ENCODE measurements at places on chromosomes 7 and 10.

DNA sequence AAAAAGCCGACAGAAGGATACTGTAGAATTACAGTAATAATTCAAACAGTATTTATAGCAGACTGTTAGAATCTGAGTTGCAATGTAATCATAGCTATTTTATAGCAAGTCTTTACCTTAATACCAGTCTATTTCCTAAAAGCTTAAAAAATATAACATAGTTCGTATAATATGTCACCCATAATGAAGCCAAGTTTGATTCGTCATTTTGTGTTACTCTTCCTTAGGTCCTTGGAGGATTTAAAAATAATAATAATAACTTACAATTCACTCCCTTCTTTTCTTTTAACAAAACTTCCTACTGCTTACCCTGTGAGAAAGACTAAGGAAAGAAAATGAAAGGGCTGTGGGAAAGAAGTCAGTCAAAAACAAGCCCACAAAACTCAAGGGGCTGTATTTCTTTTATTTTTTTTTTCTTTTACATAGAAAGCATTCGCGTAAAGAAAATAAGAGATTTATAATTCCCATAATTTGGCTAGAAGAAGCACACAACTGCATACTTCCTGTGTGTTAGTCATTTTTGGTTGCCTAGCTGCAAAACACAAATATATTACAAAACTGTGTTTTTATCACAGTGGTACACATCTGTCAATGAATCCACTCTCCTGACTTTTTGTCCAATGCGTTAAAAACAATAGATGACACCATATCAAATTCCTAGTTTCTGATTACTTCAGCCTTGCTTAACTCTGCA is 187.2 kb upstream of the CELF2 start:
- DNase-seq = no peak

DNA sequence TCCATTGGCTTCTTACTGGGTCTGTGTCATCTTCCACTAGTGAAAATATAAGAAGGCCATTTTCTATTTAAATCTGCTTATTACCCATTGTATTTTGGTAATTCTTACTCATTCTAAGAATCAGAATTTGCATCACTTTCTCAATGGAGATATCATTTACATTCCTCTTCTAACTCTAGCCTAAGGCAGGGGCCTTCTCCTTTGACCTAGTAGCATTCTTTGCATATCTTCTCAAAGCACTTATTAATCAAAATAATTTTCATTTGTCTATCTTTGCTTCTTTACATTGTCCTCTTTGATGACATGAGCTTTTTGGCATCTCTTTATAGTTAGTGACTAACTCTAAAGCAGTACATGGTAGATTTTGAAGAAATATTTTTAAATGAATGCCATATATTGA is 400.9 kb upstream of the SEMA3D start:
- DNase-seq = no peak

DNA sequence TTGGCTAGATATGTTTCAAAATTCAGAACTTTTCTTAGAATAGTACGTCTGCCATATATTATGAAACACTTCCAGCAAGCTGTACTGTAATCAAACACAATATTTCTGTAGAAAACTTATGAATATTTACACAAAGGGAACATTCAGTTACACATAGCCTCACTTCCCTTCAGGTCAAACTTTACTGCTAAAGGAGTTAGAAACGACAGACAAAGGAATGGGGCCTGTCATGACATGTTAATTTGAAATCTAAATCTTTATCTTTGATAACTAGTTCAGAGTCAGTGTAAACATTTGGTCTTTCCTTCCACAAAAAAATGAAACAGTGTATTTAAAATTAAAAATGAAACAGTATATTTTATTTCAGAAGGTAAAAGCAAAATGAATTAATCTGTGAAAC is 1.0 kb upstream of the CROT start:
- DNase-seq = no peak

DNA sequence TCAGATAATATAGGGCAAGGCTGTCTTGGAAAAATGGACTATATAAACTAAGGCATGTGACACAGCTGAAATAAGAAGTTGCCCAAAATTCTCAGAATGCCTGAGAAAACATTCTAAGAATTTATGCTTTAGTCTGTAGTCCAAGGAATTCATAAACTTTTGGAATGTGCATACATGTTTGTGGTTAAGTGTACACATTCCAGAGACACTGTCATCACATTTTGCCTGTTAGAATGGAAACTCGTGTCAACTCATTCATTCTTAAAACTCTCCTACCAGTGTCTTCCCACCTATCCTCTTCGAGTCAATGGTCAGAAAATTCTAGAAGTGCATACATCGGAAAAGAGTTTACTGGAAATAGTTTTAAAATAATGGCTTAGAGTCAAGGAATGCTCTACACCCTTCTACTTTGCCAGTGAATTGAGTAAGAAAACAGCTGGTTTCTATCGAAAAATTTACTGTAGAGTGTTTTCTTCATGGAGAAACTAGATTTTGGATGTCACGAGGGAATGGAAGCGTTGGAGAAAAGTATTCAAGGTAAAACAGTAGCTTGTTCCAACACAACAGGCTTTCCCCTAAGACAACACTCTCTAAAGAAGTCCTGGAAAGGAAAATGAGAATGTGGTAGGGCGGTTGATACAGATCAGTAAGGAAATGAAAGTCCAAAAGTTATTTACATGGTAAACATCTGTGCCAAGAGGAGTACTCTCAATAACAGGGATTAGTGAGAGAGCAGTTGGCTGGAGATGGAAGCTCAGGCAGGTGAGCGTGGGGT is 1177.6 kb upstream of the C7orf33 start:
- peak; percentile 5 for DNase-seq

- no peak for DNase-seq
These were observed 42.2 kb upstream of the ADAM12 start for GRCh38 chr10:126430512-126430911.

DNA sequence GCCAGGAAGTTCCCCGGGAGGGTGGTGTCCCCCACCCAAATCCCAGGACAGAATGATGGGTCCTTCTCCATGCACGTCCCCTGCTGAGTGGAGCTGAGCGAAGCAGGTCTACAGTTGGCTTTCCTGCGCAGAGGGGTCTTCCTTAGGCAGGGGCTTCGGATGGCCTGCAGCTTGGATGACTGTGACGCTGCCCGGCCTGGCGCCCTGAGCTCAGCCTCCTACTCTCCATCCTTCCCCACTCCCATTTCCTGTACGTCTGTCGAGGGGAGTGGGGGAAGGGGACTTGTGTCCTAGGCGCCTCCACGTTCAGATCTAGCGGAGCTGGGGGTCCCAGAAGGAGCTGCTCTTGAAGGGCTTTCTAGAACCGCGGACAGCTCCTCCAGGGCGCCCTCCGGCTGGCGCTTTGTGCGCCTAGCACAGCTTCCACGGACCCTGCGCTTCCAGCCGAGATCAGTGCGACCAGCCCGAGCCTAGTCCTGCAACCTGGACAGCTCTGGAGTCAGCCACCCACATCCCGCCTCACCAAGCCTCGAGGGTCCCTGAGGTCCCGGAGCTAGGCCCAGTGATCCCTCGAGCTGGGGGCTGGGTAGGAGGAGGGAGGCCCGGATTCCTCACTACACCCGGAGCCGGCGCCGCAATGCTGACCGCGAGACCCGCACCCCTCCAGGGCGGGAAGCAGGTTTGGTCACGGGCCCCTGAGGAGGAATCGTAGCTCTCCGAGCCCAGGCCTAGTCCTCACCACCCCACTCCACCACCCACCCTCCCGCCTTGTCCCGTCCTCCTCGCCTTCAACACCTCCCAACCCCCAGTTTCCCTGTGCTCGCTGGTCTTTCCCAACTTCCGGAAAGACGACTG is 1.9 kb downstream of the GRID1 start:
- no peak for DNase-seq

DNA sequence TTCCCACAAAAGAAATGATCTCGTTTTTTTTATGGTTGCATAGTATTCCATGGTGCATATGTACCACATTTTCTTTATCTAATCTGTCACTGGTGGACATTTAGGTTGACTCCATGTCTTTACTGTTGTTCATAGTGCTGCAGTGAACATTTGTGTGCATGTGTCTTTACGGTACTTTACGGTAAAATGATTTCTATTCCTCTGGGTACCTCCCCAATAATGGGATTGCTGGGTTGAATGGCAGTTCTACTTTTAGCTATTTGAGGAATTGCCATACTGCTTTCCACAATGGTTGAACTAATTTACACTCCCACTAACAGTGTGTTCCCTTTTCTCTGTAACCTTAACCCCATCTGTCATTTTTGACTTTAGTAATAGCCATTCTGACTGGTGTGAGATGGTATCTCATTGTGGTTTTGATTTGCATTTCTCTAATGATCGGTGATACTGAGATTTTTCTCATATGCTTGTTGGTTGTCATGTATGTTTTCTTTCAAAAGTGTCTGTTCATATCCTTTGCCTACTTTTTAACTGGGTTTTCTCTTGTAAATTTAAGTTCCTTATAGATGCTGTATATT is 37.2 kb downstream of the MKLN1 start:
- no peak for DNase-seq

DNA sequence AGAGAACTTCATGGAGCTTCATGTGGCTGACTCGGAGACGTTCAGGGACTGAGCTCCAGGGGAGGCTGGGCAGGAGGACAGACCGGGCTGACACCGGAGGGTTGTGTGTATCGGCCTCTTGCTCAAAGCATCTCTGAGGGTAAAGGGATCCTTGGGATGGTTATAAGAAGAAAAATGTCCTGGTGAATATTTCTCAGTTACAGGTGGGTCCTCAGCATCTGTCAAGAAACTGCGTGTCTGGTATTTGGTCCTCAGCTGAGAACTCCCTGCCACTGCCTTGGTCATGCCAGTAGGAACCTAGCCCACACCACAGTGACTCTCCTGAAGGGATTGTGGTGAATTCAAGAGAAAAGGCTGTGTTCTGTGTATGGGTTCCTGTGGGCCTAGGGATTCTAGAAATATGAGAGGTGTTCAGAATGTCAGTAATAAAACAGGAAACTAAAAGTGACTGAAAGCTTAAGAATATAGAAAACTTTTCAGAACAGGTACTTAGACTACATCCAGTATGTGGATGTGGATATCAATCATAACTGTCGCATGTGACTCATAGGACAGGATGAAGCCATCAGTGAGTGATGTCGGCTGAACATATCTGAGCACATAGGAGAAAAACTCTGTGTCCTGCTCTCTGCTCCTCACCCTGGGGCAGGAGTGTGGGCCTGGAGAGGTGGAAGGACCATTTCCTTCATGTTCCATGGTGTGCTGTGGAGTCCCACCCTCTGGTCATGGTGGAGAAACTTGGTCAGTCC is 28.4 kb downstream of the MBL2 start:
- no peak for DNase-seq

DNA sequence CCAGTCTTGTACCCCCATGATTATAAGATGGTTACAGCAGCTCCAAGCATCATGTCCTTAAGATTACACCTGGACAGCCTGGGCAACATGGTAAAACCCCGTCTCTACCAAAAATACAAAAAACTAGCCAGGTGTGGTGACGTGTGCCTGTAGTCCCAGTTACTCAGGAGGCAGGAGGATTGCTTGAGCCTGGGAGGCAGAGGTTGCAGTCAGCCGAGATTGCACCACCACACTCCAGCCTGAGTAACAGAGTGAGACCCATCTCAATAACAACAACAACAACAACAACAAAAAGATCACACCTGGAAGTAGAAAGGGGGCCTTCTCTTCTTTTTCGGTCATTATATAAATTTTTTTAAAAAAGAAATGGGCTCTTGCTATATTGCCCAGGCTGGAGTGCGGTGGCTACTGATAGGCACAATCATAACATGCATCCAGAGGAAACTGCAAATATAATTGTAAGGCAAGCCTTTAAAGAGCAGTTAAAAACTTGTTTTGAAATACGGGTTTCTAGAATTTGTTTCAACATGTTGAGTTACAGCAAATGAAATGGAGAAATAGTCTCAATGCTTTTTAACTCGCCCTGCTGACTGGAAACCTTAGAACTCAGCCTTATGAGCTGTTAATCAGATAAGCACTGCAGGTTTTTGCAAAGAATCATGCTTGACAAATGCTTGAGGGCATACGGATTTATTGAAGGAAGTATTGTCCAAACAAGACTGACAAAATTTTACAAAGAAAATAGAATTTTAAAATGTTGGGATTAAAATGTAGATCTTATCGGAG is 4.7 kb upstream of the ENTPD7 start:
- DNase-seq = no peak

GRCh38 chr10:6269953-6270867 is 67.5 kb downstream of the PFKFB3 start:
- no peak for DNase-seq

GRCh38 chr10:31352436-31353226 is 33.6 kb downstream of the ZEB1 start:
- DNase-seq = no peak

DNA sequence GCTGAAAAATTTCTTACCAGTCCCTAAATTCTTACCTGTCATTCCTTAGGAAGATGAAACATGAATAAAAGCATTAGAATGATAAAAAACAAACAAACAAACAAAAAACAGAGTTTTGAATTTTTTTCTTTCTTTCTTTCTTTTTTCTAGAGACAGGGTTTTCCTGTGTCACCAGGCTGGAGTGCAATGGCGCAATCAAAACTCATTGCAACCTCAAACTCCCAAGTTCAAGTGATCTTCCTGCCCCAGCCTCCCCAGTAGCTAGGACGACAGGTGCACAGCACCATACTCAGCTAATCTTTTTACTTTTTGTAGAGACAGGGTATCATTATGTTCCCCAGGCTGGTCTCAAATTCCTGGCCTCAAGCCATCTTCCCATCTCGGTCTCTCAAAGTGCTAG is 26.5 kb downstream of the NT5C2 start:
- DNase-seq = no peak

- DNase-seq = no peak
These were observed 337.9 kb downstream of the FGFR2 start for GRCh38 chr10:121260377-121260776.

- no peak for DNase-seq
These were observed 43.3 kb upstream of the FMC1 start for GRCh38 chr7:139297795-139298194.

DNA sequence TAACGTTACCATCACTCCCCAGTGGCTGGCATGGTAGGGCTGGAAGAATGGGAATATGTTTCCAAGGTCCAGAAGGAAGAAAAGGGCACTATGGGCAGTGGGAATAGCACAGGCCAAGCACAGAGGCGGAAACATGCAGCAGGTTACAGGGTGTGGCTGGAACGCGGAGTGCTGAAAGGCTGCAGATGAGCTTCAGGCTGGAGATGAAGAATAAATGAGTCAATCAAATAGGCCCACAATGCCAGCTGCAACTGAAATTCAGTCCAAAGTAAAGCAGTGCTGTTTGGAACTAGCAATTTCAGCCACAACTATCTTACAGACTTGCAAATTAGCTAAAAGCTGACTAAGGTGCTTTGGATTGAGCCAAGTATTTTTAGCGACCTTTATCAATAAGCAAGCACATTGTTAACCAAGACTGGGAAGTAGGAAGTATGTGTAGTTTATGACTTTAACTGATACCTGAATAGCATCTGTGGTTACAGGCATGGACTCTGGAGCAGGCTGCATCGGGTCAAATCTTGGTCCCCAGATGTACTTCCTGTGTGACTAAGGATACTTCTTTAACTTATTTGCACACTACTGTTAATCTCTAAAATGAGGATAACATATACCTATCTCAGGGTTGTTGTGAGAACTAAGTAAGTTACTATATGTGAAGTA is 77.5 kb upstream of the CTTNBP2 start:
- no peak for DNase-seq

DNA sequence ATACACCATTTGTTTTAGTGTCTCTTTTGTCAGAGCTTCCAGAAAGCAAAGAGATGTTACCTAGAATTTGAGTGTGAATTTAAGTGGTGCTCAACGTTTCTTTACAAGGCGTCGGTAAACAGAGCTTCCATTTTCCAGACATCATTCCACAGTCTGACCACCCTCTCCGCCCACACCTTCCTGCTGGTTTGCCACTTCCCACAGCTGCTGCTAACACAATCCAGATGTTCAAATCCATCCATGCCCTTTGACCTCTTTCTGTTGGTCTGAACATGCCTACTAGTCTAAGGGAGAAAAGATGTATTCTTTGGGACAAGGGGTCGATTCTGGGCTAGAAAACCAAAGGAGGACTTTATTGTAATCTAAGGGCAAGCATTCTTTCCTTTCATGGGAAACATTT is 86.1 kb downstream of the FAM107B start:
- peak; percentile 13 for DNase-seq

Data from NCI-H2029 treated with DMSO at 0.1 percent for 48 hours (cell line).